ENCODE measurements at places on chromosomes 3 and 15.

GRCh38 chr3:128196647-128197046 is 43.4 kb downstream of the EEFSEC start:
- no peak for DNase-seq

- peak; percentile 85 for DNase-seq
Measured at GRCh38 chr3:57068437-57069089, 8.1 kb downstream of the SPATA12 start.

- no peak for DNase-seq
Measured at GRCh38 chr15:100466073-100466472, 62.7 kb downstream of the CERS3 start.

DNA sequence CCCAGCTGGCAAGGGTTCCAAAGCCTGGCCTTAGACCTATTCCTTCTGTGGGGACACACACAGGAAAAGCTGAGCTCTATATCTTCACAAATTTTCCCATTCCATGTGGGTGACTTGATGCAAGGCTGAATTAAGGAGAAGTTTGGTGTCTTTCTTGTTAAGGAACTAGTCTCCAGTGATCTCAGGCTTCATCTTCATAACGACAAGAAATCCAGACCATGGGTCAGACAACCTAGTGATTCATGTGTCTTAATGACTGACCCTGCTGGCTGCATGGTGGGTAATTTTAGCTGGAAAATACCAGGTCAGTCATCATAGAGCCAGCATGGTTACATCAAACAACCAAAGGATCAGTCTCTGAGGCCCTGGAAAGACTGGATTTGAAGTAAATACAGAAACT is 112.7 kb upstream of the SLC4A7 start:
- DNase-seq, result no peak
